ENCODE measurements at places on chromosomes 13 and 19.

GRCh38 chr19:45296355-45296754 is 26.3 kb downstream of the CKM start:
- no peak for DNase-seq

GRCh38 chr19:17281391-17282304 is at the start of gene ANKLE1:
ANKLE1 (plus strand) TSS chr19:17281901; CDS start chr19:17281921, 20 bp downstream.
- peak; percentile 84 for DNase-seq

DNA sequence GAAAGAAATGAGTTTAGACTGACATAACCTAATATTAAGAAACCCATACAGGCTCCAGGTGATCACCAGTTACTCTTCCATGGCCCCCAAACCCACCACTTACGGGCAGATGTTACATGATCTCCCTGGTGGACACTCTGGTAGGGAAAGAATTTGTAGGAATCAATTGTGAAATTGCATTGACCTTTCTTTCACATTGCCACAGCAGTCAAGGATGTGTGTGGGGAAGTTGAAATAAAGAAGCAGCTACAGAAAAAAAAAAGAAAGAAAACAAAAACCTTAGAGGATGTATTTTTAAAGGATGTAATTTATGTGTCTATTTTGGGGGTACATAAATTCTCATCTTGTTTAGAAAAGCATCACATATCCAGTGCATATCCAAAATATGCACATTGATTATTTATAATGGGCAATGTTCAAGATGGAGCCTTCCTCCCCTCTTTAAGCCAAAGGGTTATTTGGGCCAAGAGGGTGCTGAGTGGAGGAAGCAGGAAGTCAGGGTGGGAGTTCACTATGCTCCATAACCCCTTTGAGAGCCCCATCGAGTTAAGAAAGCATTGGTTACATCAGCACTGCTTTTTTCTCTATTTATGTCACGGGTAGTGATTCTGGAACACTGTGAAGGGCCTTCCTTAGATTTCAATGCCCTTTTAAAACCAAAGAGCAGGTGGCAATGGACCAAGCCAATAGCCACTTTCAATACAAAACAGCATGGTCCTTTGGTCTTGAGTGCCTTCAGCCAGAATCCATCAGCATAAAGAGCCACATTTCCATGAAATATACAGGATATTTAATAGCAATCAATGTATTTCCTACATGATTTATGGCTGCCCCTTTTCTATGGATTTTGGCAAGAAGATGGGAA is 169.6 kb downstream of the LACC1 start:
- no peak for DNase-seq

DNA sequence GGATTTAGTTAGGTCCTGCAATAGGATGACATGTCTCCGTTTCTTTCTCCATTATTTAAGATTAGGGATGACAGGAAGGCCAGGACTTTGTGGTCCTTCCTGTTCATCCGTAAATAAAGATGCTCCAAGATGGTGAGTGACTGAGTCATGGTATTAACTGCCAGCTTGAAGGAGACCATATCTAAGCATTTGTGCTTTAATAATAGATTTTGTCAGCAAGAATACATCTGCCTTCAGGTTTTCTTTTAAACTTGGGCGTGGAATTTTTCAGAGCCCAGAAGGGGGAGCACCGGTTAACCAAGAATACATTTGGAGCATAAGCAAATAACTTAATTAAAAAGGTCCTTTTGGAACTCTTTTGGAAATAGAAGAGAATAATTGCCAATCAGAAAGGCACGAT is 68.2 kb downstream of the ARHGAP35 start:
- DNase-seq = no peak

- peak; percentile 94 for DNase-seq
These were observed 661 bp upstream of the PRR12 start for GRCh38 chr19:49590071-49590970.

DNA sequence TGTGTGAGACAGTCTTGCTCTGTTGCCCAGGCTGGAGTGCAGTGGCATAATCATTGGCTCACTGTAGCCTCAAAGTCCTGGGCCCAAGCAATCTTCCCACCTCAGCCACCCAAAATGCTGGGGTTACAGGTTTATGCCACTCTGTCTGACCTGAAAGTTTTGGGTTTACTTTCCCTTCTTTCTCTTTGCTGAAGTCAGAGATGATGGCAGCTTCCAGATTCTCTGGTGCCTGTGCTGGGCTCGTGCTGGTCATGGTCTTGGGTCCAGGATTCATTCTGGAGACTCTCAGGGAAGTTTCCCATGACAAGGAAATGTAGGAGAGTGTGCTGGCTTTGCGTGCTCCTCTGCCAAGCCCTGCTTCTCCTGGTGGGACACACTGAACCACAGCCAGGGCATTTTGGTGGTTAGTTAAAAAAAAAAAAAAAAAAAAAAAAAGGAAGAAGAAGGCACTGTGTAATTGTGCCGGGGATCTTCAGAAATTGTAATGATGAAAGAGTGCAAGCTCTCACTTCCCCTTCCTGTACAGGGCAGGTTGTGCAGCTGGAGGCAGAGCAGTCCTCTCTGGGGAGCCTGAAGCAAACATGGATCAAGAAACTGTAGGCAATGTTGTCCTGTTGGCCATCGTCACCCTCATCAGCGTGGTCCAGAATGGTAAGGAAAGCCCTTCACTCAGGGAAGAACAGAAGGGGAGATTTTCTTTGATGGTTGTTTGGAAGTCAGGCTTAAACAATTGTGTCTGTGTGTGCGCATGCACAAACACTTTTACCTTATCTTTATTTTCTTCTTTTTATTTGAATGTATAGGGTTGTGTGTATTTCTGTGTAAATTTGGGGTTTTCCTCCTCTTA is at the start of gene ALOX5AP:
TSS of gene ALOX5AP (plus strand) at position 519 of the 847 bp plus-strand sequence. CDS start at position 582, 63 bp downstream.
- peak; percentile 34 for DNase-seq

GRCh38 chr19:39355253-39355652 is 13.0 kb downstream of the SAMD4B start:
- no peak for DNase-seq

DNA sequence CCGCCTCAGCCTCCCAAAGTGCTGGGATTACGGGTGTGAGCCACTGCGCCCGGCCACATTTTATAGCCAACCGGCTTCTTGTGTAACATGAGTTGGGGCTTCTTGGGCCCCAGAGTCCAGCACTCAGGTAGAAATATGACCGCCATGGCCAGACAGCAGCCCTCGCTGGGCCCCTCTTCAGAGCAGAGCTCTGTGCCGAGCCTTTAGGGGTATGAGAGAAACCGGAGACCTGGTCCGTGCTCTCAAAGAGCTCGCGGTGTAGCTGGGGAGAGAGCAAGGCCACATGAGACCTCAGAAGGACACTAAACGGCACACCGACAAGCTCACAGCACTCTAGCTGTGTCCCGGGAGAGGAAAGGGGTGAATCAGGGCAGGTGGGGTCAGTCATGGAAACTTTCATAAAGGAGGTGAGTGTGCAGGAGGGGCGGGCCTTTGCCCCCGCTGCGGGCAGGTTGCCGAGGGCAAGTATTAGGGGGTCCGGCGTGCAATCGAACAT is 15.8 kb downstream of the ACTN4 start:
- no peak for DNase-seq

DNA sequence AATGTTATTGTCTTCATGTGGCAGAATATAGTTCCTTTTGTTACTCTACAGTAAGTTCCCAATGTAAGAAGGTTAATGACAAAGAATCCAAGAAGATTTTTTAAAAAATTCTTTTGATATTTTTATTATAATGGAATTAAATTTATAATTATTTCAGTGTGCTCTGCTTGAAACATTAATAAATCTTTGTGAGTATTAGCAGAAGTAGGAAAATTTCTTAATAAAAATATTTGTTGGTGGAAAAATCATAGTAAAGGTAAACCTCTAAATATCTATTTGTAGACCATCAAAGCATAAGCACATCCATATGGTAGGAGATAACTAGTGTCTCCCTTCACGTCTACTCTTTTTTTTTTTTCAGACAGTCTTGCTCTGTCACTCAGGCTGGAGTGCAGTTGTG is 4.3 kb downstream of the CSNK1A1L start:
- DNase-seq = no peak

GRCh38 chr13:62388515-62388914 is 972.9 kb upstream of the PCDH20 start:
- no peak for DNase-seq

DNA sequence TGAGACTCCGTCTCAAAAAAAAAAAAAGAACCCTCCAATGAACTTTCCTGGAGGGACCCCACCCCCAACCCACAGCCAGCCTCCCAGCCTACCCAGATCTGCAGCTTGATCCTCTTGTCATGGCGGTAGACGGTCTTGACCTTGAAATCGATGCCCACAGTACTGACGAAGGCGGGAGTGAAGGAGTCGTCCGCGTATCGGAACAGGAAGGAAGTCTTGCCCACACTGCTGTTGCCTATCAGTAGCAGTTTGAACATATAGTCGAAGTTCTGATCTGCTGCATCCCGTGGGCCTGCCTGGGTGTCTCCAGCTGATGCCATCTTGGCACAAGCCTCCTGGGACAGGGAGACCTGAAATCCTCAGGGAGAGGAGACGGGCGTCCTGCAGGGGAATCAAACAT is 2.4 kb downstream of the RAB3D start:
- no peak for DNase-seq

DNA sequence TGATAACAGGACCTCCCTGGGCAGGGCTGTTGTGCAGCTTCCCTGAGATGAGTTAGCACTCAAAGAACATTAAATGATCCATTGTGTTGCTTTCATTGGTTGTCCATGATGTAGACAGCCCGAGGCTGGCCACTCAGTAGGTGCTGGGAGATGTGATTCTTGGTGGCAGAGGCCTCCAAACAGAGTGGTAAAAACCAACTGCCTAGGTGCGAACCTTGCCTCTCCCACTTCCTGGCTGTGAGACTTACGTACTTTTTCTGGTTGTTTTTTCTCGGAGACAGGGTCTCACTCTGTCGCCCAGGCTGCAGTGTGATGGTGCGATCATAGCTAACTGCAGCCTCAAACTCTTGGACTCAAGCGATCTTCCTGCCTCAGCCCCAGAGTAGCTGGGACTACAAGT is 6.2 kb downstream of the SARS2 start:
- DNase-seq = no peak

- DNase-seq = no peak
These were observed 43.4 kb upstream of the N4BP2L1 start for GRCh38 chr13:32471187-32471922.
